ENCODE measurements at places on chromosomes 13 and 19. TPM values are rescaled to one million over a fixed set of nuclear protein-coding genes. Genes with fewer than 3 reads are reported as not detected.

The NUDT19 gene
- total RNA-seq, result 13.5 TPM

The KMT5C gene
- 5.2 TPM for total RNA-seq

The CD209 gene
- total RNA-seq, result not detected

The SLC7A9 gene
- not detected for total RNA-seq

The TMPRSS9 gene
- total RNA-seq, result not detected

The PTGER1 gene
- total RNA-seq, result not detected

The CHST8 gene
- 2.7 TPM for total RNA-seq

The ARL11 gene
- not detected for total RNA-seq

The CCDC61 gene
- total RNA-seq, result 5.4 TPM

All from SK-MEL-5 (cell line).